ENCODE measurements at places on chromosomes 16 and 17.

DNA sequence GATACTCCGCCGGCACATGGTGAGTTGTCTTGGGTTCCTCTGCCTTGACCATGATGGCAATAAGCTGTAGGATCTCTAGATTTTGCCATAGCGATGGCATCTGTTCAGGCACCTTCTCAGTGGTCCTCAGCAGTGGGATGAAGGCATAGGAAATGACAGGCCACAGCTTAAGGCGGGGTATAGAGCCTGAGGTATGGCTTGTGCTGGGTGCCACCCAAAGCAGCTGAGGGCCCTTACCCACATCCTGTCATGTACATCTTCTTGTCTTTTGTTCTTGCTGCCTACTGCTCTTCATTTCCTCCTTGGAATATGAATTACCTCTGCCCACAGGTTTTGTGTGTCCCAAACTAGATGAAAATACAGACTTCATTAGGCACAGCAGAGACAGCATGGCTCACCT is 29.5 kb downstream of the KAT7 start:
- peak; percentile 67 for DNase-seq

DNA sequence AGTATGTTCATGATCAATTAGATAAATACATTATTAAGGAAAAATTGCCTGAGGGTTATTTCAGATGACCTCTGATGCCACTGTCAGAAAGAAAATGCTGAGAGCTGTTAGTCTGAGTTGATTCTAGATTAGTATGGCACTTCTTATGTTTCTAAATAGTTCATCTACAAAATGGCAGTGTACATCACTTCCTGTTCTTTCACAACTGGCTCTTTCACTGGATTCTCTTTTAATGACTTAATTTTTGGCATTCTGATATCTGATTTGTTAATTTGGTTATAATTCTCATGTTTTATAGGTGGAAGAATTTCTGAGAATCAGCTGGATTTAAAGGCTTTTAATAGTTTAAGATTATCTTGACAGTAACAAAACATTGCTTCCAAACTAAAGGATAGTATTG is 3.3 kb downstream of the TAOK1 start:
- no peak for DNase-seq

- DNase-seq: no peak
Measured at GRCh38 chr17:58282442-58282841, 1.7 kb upstream of the MPO start.

DNA sequence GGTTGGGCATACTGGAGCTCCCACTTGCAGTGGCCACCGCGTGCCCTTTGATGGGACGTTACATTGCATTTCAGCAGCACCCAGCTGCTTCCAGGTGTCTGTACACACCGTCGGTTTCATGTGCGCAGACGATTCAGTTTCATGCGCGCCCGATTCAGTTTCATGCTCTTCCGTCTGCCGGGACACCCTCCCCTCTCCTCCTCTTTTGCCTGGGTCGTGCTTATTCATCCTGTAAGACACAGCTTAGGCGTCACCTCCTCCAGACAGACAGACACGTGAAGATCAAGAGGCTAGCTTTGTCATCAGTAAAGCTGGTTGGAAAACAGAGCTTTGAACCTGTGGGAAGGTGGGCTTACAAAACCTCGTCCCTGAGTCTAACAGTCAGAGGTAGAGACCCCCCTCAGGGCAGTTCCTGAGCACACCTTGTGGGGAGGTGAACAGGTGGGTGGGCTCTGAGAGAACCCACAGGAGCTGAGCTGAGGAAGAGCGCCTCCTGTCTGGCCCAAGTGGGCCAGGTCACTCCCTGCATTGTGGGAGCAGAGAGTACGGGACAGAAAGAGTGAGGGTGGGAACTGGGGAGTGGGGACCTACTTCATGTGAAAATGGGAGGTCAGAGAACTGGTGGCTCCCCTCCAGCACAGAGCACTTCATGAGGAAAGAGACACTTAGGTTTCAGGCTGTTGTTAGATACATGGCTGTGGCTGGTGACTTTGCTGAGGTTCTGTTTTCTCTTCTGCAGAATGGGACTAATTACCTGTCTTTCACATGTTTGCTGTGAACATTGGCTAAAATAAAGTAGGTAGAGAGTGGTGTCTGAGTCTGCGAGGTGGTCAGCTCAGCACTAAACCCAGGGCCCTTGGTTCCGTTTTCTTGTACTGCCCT is 122.1 kb downstream of the SNX29 start:
- DNase-seq: no peak

- DNase-seq: no peak
Measured at GRCh38 chr17:77893144-77894044, 65.1 kb upstream of the TNRC6C start.

DNA sequence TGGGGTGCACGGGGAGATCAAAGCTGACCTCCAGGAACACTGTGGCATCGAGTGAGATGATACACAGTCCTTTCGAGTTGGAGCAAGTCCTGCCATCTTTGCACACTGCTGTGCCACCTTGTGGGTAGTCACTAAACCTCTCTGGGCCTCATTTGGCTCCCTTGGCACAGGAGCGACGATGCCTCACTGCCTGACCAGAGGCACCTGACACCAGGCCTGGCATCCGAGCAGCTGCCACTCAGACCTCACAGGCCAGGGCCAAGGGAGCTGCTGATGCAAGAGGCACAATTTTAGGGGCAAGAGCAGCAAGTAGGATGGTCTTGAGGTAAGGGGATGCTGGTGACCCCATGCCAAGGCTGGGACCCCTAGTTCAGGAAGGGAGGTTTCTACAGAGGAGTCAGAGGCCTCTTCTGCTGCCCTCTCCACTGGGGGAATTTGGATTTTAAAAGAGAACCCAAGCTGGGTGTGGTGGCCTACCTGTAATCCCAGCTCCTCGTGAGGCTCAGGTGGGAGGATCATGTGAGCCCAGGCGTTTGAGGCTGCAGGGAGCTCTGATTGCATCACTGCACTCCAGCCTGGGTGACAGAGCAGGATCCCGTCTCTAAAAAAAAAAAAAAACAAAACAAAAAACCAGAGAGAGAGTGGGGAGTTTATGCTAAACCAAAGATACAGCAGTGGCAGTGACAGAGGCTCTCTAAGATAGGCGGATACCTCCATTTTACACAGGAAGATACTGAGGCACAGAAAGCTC is 6.7 kb upstream of the ADGRG1 start:
- DNase-seq: no peak

- DNase-seq: peak; percentile 28
Measured at GRCh38 chr16:85330694-85331188, 218.5 kb upstream of the CIBAR2 start.

DNA sequence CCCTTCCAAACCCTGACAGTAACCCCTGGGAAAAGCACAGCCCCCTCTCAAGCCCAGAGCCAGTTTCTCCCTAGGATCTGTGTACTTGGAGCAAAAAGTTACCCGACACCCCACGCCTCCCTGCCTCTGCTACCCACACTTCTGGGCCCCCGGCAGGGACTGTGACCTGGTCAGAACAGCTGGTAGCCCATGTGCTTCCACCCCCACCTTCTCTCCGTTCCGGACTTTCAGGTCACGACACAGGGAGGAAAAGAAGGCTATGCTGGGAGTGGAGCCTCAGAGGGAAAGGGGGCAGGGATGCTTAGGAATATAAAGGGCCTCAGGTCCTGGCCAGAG is 6.4 kb downstream of the PPY start:
- DNase-seq: no peak

- no peak for DNase-seq
Measured at GRCh38 chr17:62907961-62908360, 58.1 kb upstream of the TANC2 start.

DNA sequence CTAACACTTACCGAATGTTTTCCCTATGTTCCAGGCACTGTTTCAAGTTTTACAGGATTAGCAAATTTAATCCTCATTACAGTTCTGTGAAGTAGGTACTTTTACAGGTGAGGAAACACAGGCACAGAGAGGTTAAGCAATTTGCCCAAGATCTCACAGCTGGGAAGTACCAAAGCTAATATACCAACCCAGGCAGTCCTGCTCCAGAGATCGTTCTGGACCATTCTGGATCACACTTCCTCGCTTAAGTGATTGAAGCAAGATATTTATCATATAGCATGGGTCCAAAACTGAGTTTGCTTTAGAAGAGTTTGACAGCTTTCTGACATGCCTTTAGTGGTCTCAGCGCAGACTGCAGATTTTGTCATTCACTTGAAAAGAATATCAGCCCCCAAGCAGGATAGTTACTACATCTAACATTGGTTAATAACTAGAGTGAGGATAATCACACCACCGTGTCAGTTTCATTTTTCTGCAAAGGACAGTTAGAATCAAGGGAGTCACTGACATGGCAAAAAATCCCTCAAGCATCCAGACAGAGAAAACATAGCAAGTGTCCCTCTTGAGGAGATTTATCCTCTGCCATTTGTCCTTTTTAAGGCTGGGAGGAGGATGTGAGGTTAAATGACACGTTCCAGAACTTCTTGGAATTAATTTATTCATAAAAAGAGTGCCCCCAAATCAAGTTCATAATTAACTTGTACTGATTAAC is 5.1 kb downstream of the HS3ST3B1 start:
- DNase-seq: no peak

DNA sequence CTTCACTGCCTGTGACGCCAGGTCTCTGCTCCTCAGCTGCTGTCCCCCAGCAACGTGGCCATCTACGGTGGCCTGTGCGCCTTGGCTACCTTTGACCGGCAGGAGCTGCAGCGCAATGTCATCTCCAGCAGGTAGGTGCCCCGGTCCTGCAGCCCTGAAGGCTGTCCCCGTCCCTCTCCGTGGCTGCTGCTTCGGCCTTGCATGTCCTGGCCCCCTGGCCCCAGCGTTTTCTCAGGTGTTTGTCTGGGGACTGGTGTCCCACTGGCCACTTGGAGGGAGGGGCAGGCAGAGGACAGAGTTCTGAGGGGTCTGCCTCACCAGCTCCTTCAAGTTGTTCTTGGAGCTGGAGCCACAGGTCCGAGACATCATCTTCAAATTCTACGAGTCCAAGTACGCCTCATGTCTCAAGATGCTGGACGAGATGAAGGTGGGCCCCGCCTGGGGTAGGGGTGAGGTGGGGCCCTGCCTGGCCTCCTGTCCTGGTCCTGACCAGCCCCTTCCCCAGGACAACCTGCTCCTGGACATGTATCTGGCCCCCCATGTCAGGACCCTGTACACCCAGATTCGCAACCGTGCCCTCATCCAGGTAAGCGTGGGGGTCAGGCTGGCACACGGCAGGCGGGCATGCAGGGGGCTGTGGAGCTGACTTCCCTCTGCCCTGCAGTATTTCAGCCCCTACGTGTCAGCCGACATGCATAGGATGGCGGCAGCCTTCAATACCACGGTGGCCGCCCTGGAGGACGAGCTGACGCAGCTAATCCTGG is 4.4 kb downstream of the GPS1 start:
- no peak for DNase-seq

DNA sequence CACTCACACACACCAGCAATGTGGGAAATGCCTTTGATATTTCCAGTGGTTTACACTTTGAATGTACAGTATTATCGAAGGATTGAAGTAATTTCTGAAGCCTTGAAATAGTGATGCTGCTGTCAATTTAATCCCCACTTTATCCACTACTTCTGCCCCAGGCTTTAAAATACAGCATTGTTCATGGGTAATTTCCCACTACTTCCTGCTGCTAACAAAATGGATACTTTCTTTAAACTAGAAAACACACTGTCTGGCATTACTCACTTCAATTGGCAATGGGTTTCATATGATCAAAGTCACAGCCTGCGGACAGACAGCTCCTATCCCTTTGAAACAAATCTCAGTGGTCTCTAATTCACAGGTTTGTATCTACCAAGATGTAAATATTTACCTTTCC is 292.2 kb downstream of the CDH11 start:
- no peak for DNase-seq

GRCh38 chr16:53055541-53056391 is 975 bp downstream of the CHD9 start:
- DNase-seq: peak; percentile 35

DNA sequence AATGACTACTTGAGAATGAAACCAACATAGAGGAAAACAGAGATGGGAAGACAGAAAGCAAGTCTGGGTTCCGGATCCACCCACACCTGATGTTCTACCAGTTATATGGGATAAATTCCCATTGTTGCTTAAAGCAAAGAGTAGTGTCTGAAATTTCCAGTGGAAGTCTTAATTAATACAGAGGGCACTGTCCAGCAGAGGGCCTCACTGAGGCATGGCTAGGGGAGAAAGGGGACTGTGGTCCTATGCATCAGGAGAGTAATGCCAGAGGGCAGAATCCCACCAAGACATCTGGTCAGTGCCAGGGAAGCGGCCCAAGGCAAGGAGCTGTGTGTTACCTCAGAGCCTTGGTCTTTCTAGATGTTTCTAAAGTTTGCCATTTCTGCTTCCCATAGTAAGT is 7.5 kb upstream of the UMOD start:
- peak; percentile 4 for DNase-seq

DNA sequence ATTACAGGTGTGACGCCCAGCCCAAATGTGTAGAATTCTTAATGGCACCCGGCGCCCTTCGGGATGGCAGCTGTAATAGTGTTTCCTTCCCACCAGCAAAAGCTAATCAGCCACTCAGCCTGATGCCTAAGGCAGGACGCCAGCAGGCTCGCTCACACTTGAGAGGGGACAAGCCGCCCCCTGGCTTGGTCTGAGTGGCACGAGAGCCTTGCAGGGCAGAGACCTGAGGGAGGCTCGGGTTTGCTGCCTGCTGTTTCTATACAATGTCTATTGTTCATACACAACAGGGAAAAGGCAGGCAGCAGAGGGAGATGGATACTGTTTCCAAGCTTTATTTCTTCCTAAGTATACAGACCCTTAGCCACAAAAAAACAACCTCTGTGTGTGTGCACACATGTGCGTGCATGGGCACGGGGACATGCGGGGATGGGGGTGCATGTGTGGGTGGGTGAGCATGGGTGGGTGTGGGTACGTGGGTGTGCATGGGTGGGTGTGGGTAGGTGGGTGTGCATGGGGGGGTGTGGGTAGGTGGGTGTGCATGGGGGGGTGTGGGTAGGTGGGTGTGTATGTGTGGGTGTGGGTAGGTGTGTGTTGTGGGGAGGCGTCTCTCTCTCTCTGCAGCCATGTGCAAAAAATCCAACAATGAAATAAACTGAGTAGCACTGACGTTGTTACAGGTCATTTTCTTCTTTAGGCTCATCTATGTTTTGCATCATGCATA is 10.0 kb downstream of the SLC38A8 start:
- no peak for DNase-seq

DNA sequence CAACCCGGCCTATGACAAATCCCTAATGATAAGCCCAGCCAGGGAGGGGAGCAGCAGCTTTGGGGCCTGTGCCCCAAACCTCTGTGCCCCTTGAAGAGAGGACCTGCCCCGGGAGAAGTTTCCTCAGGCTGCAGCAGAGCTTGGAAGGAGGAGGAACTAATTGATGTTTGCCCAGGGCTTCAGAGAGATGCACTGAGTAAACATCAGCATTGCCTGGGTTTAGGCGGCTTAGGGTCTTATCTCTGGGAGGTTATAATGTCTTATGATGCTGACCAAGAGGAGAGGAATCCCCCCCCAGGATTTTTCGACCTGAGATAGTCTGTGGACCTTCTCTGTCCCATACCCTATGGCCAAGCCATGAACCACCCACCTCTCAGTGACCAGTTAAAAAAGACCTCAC is 148.7 kb upstream of the SDK2 start:
- no peak for DNase-seq

GRCh38 chr17:43587647-43588046 is 41.5 kb upstream of the ETV4 start:
- no peak for DNase-seq

GRCh38 chr16:48462106-48462740 is 77.0 kb upstream of the SIAH1 start:
- no peak for DNase-seq

- no peak for DNase-seq
Measured at GRCh38 chr16:12459391-12460063, 344.2 kb downstream of the CPPED1 start.

Measured in activated CD4-positive, alpha-beta T cell treated with anti-CD3 and anti-CD28 coated beads, Interleukin-2, Interleukin-6, amounts not matched to agents 100 ng/mL and 50 ng/mL, durations not matched to agents 16 hours and 8 hours (primary cell).